CD4-positive, alpha-beta T cell treated with Interleukin-10 for 1 hour (primary cell): ENCODE measurements at places on chromosomes 7 and 10.
A peak's percentile ranks its signal among the peaks of the same experiment; 100 is the strongest.

GRCh38 chr7:148146346-148146745 lies 444.2 kb upstream of the C7orf33 start:
- no peak for DNase-seq

DNA sequence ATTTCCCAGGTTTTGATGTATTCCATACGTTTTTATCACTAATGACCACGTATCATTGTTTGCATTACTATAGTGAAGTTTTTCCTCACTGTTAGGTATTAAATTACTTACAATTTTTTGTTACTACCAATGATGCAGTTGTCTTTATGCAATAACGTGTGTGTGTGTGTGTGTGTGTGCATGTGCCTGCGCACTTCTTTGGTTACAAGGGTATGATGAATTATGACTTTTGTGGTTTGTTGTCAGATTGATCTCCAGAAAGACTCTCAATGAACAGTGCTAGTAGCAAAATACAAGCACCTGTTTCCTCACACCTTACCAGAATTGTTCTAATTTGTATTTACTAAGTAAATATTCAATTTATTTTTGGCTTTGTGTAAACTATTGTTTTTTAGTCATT lies 51.5 kb downstream of the MCMBP start:
- DNase-seq, result no peak

DNA sequence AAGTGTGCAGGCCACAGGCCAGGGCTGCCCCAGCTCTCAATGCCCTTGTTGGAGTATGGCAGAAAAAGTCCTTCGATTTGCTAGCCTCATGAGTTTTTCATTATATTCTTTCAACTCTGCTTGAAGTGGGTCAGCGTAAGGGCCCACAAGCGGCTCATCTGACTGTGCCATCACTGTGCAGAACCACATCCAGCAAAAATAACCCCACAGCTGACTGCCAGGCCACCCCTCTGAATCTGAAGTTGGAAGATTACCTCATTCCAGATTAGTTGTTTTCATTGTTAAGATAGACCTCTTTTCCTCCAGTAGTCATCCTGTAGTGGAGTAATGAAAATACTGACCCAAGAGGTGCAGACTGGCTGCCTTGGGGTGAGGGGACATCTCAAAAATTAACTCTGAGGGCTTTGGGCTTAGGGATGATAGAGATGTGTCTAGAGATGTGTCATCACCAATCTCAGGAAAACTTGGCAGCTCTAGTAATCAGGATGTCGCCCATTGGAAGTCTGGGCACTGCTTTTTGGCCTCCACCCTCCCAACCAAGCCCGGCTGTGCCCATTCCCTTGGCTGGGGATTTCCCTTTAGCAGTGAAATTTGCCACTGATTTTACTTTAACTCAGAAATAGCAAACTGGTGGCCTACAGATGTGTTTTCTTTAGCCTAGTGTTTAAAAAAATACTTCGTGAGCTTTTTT lies 164.3 kb downstream of the LCOR start:
- DNase-seq, result no peak

DNA sequence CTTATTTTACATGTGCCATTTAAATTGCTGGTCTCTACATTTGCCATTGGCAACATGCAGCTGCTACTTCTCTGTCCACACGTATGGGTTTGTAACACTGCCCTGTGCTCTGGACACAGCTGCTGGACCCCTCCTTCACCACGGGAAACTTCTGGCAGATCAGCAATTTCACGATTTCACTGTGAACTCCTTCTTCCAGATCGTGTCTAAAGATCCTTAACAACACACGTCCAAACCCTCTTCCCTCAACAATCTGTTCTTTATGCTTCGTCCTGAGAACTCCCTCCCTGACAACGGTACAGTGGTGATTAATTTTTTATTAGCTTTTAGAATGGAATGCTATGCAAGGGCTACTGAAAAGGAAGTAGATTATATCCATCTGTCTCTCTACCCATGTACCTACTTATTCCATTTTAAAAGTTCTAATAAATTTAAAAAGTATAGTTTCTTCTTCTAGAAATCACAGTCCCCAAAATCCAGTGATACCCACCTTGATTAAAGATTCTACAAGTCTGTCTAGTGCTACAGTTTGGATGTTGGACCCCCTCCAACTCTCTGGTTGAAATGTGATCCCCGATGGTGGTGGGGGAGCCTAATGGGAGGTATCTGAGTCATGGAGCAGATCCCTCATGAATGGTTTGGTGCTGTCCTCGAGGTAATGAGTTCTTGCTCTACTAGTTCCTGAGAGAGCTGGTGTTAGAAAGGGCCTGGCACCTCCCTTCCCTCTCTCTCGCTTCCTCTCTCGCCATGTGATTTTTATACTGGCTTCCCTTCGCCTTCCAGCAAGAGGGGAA lies 81.0 kb downstream of the KIAA1549 start:
- DNase-seq, result no peak

DNA sequence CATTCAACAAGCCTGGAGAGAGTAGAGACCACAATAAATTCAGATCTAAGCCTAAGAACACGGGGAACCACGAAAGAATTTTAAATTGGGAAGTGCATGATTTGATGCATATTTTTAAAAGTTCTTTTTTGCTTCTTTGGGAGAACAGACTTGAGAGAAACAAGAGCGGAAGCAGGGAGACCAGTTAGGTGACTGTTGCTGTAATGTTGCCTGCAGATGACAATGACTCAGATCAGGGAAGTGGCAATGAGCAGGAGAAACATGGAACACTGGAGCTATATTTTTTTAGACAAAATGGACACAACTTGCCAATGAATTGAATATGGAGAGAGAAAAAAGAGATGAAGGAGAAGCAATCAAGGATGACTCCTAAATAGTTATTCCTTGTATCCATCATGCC lies 125.1 kb downstream of the RAPGEF5 start:
- DNase-seq, result no peak

- no peak for DNase-seq
Measured at GRCh38 chr10:58217612-58218011, 50.1 kb downstream of the IPMK start.

- no peak for DNase-seq
Measured at GRCh38 chr10:76133597-76134255, 702.3 kb downstream of the LRMDA start.

- DNase-seq, result no peak
Measured at GRCh38 chr7:142964502-142965246, 2.5 kb upstream of the KEL start.

DNA sequence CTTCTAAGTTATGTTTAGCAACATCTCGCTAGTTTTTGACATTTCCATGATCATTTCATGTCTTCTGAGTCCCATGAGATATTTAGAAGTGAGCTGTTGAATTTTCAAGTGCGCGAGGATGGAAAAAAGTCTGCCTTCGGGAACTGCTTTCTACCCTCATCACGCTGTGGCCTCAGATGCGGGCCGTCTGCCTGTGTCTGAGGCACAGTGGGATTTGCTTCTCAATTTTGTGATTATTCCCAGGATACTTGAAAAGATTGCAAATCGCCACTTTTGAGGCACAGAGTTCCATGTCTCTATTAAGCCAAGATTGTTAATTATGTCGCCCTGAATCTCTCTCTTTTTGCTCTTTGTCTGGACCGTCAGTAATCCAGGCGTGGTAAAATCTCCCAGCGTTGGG lies 30.8 kb upstream of the NKX6-2 start:
- no peak for DNase-seq

DNA sequence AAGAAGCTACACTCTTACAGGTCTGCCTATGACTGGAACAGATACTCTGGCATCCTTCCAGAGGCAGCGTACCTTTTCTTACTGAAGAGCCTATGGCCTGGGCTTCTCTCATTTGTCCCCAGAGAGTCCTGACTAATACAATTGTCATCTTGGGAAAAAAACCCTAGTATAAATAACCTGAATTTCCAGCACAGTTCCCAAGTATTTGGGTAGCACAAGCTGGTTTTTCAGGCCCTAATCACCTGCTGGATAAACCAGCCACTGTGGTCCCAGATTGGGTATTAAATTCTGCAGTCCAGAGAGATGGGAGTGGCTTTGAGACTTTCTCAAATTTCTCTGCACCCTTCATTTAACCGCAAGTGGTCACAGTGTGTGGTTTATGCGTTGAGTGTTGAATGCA lies 186.8 kb upstream of the NEBL start:
- DNase-seq, result no peak

GRCh38 chr7:6016653-6016966 lies 7.5 kb downstream of the AIMP2 start:
- no peak for DNase-seq

GRCh38 chr10:45224219-45224841 lies 91.1 kb downstream of the OR13A1 start:
- DNase-seq, result no peak

DNA sequence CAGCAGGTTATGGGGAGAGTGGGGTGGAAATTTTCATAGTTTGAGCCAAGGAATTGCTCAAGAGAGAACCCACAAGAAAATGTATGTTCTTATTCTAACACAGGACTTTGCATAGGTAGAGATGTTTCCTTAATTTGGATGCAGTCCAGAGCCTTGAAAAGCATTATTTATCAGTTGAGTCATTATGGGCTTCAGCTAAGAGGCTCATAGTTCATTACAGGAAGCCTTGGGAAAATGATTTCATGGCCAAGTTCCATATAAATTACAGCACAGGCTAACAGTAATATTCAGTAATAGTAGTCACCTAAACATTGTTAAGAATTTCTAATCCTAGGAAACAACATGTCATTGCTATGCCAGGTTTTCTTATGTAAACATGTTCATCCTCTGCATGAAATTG lies 131.1 kb upstream of the PTPRZ1 start:
- DNase-seq, result no peak

DNA sequence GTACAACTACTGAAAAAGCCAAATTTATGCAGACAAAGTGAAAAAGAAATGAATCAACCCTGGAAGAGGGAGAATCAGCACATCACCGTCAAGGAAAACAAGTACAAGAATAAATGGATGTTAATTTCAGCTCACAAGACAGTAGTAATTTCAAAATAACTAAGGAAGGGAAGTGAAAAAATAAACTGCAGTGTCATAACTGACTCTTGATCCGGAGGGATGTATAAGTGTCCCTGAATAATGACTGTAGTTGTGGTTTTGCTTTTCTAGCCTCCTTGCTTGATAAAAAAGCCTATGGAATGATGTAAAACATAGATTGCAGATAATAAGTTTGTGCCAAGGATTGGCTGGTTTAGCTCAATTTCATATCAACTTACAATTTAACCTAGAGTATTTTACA lies 721.1 kb upstream of the C7orf33 start:
- no peak for DNase-seq

DNA sequence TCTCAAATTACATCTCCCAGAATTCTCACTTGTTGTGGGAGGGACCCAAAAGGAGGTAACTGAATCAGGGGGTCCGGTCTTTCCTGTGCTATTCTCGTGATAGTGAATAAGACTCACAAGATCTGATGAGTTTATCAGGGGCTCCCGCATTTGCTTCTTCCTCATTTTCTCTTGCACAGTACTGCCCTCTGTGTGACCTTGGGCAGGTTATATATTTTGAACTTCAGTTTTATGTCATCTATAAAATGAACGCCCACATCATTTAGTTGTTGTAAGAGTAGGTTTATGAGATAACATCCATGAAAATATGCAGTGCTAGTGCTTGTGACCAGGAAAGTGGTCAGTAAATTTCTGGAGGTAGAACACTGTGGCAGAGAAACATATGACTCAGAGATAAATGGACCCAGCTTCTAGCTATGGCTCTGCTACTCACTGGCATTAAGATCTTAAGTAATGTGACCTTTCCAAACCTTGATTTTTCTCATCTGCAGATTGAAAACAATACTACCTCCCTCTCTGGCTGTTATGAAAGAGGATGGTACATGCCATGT lies 44.3 kb downstream of the SCRN1 start:
- DNase-seq, result no peak

DNA sequence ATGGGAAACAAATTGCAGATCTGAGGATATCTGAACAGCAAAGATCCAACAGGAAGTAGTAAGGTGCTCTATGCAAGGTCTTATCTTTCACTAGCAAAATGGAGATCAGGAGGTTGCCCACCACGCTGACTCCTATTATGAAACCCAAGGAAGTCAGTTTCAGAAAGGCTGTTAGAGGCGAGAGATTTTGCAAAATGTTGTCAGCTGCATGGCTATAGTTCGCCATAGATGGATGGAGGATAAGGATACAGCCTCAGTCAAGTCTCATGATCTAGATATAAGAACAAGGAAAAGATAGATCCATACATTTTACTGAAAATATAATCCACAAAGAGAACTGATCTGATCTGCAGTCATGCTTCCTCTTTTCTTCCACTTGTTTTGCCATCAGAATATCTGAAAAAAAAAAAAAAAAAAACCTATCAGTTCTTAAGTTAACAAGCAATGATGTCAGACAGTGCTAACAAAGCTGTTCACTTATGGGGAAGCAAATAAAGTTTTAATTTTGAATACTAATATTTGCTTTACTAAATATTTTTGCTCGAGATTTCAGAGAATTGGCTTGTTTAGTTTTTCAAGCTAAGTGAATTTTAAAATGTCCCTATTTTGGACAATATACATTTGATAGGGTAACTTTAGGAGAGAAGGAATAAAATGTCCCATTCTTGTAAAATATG lies 2.0 kb downstream of the GPR85 start:
- no peak for DNase-seq

- peak; percentile 11 for DNase-seq
Measured at GRCh38 chr7:24978843-24979469, 1.0 kb downstream of the OSBPL3 start.

GRCh38 chr10:24891823-24892222 lies 60.6 kb downstream of the PRTFDC1 start:
- DNase-seq, result no peak

DNA sequence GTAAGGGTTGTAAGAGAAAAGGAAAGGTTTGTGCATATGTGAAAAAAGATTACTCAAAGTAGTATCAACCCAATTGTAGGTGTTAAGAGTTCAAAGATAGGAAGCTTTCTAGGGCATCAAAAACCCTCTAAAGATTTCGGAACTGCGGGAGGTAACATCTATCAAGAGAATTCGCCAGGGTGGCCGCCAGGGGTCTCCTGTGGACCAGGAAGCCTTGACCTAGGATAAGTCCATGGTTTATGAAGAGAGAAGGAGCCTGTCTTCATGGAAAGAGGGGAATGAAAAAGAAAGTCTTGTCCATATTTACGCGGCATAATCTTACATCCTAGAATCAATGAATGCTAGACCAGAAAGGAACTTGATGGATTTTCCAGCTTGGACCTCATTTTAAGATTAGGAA lies 140.7 kb upstream of the CALCR start:
- DNase-seq, result no peak

DNA sequence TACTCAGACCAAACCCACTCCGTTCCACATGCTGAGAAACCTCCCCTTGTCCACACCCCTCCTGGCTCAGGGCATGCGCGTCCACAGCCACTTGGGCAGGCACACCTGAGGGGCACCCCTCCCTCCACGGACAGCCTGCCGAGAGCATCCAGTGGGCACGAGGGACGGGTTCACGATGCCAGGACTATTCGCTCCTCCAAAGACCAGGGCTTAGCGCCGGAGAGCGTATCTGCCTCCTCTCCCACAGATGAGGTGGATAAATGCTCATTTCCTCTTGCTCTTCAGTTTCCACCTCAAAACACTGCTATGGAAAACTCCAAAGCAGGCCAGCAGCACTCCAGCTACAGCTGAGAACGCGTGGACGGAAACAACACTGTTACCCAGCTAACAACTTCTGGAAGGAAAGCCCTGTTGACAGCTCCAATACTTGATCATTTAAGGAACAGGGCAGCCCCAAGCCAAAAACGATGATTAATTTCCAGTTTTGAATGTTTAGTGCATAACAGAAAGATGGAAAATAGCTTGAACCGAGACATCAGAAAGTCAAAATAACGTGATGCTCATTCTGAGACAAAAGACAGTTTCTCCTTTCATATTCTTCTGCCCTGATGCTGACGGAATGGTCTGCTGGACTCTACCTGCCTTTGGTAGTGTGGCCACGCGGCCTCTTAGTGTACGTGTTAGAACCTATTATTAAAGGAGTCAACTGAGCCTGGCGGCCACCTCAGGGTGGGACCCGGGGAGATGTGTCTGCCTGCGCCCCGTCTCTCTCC lies 204.7 kb downstream of the DNAJB6 start:
- DNase-seq, result no peak

- DNase-seq, result no peak
Measured at GRCh38 chr7:45050198-45050597, 38.6 kb downstream of the NACAD start.
